SW480 (cell line): ENCODE measurements at places on chromosomes 2 and 18.

GRCh38 chr18:33114749-33115148, 325.8 kb downstream of the CCDC178 start:
- DNase-seq: no peak

GRCh38 chr2:32946314-32947075, at the start of gene LTBP1:
Gene LTBP1 (plus strand): TSS chr2:32946953. CDS start chr2:32947325, 372 bp downstream.
- peak; percentile 80 for DNase-seq

GRCh38 chr2:191615596-191615995, 62.3 kb upstream of the NABP1 start:
- DNase-seq: no peak

- no peak for DNase-seq
Measured at GRCh38 chr18:42922363-42922762, 193.1 kb downstream of the RIT2 start.

DNA sequence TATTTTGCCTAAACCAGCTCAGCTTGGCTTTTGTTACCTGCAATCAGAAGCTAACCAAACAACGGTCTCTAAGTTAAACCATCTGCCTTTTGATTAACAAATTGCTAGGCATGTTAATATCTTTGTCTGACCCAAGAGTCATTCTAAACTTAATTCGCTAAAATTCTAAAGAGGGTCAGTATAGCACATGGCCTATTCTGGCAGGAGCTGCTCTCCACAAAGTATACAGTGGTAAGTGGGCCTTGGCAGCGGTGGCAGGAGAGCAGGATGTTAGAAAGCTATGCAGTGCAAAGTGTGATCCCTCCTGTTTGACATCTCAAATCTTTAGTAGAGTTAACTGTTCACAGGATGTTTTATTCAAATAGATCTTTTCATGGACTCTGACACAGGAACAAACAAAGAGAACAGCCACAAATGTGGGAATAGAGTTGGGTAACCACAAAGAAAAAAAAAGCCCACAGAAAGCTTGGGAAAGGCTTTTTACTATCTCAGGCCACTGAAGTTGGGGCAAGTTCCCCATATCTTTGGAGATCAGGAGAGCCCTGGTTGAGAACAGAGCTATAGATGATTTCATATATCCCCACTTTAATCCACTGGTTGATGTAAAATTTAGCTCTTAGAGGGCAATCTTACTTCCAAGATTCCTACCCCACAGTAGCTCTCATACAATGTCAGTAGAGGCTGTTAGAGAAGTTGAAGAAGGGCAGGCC, 10.6 kb downstream of the CFAP210 start:
- no peak for DNase-seq
